Iris pigment epithelial cell (primary cell): ENCODE measurements at places on chromosomes 1 and 21.

- no peak for DNase-seq
These were observed 13.5 kb downstream of the RAB3B start for GRCh38 chr1:51976846-51977602.

- DNase-seq = peak; percentile 62
These were observed 149.3 kb downstream of the AK5 start for GRCh38 chr1:77430966-77431690.

GRCh38 chr21:27366646-27367235, 399.9 kb upstream of the ADAMTS5 start:
- peak; percentile 24 for DNase-seq

DNA sequence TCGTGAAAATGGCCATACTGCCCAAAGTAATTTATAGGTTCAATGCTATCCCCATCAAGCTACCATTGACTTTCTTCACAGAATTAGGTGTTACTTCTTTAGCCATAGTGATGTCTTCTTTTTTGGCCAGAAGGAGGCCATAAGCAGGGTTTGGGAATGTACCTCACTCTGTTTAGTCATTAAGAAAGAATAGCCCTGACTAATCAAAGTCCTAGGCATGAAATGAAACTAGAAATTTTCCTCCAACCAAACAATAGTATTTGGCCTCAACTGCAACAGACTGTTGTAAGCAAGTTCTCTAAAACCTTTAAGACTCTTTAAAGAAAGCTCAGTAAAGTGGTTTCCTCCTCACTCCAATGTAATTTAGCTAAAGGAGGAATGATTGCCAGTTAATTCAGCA, 163.9 kb downstream of the AKT3 start:
- DNase-seq = peak; percentile 20

- no peak for DNase-seq
These were observed 30.4 kb upstream of the MAN1C1 start for GRCh38 chr1:25586181-25586588.
